ENCODE measurements at places on chromosomes 5 and 9.

- no peak for DNase-seq
These were observed 81.9 kb downstream of the RMI1 start for GRCh38 chr9:84062538-84062937.

DNA sequence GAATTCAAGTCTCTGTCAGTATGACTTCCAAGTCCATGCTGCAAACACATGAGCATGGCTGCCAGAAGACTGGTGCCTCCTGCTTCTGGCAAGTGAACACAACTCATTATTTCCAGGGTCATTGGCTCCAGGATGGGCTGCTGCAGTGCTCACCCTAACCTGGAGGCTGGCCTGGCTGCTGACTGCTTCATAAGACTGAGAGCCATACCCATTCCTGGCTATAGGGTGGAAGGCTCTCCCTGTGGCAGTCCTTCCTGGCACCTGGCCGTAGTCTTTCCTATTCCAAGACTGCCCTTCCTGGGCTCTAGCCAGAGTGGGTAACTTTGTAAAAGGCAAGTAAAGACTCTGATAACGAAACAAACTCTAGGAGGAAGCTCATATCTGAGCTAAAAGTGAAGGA, 51.2 kb downstream of the CXXC5 start:
- DNase-seq = no peak

GRCh38 chr9:37311938-37312708, 110.4 kb upstream of the GRHPR start:
- DNase-seq = no peak

GRCh38 chr5:67290655-67291054, 94.1 kb upstream of the CD180 start:
- no peak for DNase-seq

DNA sequence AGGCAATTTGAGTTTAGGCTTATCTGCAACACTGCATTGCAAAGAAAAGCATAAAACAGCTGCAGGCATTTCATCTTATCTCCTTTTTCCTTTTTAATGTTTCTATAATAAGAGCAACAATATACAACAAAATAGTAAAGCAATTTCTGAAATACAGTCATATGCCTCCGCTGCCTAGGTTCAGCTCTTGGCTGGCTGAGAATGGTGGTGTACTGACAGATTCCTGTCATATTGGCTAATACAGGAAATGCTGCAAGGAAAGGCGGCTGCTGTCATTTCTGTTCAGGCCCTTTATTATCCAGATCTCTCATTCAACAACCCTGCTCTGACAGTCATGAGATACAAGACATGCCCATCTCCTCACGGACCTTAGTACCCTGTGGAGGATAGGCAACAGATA, 677.0 kb downstream of the TAF11L14 start:
- DNase-seq = no peak

GRCh38 chr5:10497554-10497953, 55.9 kb downstream of the ROPN1L start:
- no peak for DNase-seq

DNA sequence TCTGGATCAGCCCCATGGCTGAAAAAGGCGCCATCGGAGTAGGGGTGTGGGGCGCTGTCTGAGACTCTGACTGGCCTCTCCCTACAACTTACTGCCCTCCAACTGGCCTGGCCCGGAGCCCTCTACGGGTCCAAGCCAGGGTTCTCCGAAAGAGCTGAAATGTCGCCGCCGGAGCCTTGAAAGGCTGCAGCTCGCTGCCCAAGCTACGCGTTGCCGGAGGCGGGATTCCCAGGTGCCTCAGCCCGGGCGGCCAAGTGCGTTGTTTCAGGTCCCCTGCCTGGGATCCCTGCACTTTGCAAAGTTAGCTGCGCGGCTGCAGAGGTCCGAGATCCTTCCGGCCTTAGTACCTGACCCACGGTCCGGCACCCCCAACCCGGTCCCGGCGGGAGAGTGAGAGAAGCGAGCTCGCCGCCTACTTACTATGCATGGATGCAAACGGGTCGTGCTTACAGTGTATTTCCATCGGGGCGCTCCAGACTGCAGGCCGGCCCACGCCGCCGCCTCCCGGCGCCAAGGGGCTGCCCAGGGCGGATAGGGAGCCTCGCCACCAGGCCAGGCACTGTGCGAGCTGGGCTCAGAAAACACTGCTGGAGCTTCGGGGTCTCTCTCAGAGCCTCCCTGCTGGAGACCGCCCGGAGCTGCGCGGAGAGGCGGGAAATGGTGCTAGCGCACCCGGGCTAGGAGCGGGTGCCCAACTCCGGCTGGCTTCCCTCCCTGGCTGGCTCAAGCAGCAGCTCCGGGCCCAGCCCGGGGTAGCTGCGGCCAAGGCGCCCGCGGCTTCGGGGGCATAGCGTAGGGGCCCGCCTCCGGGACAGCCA, 7.7 kb downstream of the PAX5 start:
- DNase-seq = peak; percentile 66

DNA sequence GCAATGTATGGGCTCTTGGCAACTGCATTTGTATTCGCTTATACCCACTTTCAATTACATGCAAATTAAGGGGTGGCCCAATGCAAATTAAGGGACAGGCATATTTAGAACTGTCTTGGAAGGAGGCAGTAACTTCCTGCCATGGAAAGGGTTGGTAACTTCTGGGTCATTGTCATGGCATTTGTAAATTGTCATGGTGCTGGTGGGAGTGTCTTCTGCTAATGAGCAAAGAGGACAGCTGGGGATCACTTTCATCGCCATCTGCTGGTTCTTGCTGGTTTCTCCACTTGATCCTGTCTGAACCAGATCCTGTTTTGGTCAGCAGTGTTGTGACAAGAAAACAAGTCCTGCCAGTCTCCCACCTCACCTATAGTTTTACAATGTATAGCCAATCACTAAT, 23.3 kb upstream of the UGT3A2 start:
- DNase-seq = no peak

GRCh38 chr9:112361601-112362000, 18.3 kb upstream of the HSDL2 start:
- DNase-seq = peak; percentile 28

GRCh38 chr5:173303878-173304590, 24.2 kb downstream of the STC2 start:
- DNase-seq = no peak
